ENCODE measurements at places on chromosomes 2 and 18. TPM values are rescaled to one million over a fixed set of nuclear protein-coding genes. Genes with fewer than 3 reads are reported as not detected.

SCYGR8 gene
- not detected for total RNA-seq

SFT2D3 gene
- 22.2 TPM for total RNA-seq

MAPRE3 gene
- total RNA-seq: 28.9 TPM

ST6GAL2 gene
- 48.3 TPM for total RNA-seq

NDC80 gene
- 0.77 TPM for total RNA-seq

KIF5C gene
- total RNA-seq: 84.3 TPM

HOXD12 gene
- 0.36 TPM for total RNA-seq

SDC1 gene
- total RNA-seq: 167 TPM

CYP26B1 gene
- total RNA-seq: 0.91 TPM

PEX13 gene
- total RNA-seq: 63.8 TPM

CPO gene
- 2.5 TPM for total RNA-seq

C2orf80 gene
- not detected for total RNA-seq

IL1R1 gene
- 112 TPM for total RNA-seq

DNAJC5G gene
- 16.1 TPM for total RNA-seq

ATP8B1 gene
- total RNA-seq: 33.5 TPM

PIEZO2 gene
- 4.1 TPM for total RNA-seq

IL1F10 gene
- not detected for total RNA-seq
